Glutamatergic neuron (in vitro differentiated cells): ENCODE measurements at places on chromosomes 16 and 17. TPM values are rescaled to one million over a fixed set of nuclear protein-coding genes. Genes with fewer than 3 reads are reported as not detected.

DNA sequence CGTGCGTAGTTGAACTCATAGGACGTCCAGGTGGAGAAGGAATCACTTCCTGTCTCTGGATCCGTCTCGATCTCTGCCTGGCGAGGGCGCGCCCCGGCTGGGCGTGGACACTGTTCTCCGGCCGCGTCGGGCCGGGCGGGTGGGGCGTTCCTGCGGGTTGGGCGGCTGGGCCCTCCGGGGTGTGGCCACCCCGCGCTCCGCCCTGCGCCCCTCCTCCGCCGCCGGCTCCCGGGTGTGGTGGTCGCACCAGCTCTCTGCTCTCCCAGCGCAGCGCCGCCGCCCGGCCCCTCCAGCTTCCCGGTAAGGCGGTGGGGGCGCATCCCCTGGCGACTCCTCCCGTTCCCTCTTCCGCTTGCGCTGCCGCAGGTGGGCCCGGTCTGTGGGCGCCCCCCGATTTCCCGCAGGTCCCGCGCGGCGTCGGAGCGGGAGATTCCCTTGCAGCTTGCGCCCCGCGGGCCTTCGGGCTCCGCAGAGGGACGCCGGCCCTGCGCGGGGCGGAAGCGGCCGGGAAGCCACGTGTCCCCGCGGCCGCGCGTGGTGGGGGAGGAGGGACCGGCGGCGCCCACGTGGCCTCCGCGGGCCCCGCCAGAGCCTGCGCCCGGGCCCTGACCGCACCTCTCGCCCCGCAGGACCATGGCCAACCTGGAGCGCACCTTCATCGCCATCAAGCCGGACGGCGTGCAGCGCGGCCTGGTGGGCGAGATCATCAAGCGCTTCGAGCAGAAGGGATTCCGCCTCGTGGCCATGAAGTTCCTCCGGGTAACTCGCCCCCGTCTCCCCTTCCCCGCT, at the start of gene NME2:
TSS of gene NME2 (plus strand) at position 214 of the 789 bp plus-strand sequence. CDS start at position 634, 420 bp downstream.
- peak; percentile 94 for DNase-seq
- no peaks in the 10 kb centered on the region for H3K36me3 ChIP-seq
- peak within 1 kb of the TSS; percentile 98 for H3K4me3 ChIP-seq

GRCh38 chr16:50228364-50228868, 37.9 kb upstream of the ADCY7 start:
- no peaks in the 10 kb centered on the region for H3K27me3 ChIP-seq
- peaks cover 4% of the 10 kb centered on the region for H3K4me1 ChIP-seq
- DNase-seq, result no peak
- no peaks in the 10 kb centered on the region for H3K36me3 ChIP-seq

HSD3B7 gene
- total RNA-seq, result 2.0 TPM

HBQ1 gene
- total RNA-seq, result 1.5 TPM

- no peak overlapping the region for H3K27ac ChIP-seq
- peaks cover 7% of the 10 kb centered on the region for H3K36me3 ChIP-seq
- no peak overlapping the region for H3K4me3 ChIP-seq
- no peaks in the 10 kb centered on the region for H3K27me3 ChIP-seq
- no peak for DNase-seq
Measured at GRCh38 chr16:56691885-56692284, 9.6 kb downstream of the MT1X start.

DNA sequence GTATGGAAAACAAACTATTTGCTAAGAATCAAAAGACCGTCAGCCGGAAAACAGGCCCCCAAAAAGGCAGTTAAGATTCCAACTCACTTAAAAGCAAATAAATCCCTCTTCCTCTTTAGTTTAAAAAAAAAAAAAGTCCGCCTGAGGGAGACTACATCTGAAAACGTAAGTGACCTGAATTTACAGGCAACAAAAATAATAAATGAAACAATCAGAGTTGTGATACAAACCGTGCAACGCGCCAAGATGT, 1.1 kb downstream of the KANSL1 start:
- peaks cover 31% of the 10 kb centered on the region for H3K4me1 ChIP-seq
- H3K27me3 ChIP-seq, result peaks cover 12% of the 10 kb centered on the region
- H3K36me3 ChIP-seq, result peaks cover 7% of the 10 kb centered on the region
- H3K27ac ChIP-seq, result peak overlapping the region; percentile 99
- no peak for DNase-seq
- H3K4me3 ChIP-seq, result peak overlapping the region; percentile 98

- DNase-seq, result no peak
- no peak overlapping the region for H3K27ac ChIP-seq
- peaks cover 11% of the 10 kb centered on the region for H3K27me3 ChIP-seq
- peaks cover 24% of the 10 kb centered on the region for H3K4me1 ChIP-seq
- no peaks in the 10 kb centered on the region for H3K36me3 ChIP-seq
Measured at GRCh38 chr17:31699281-31699680, 159.8 kb downstream of the COPRS start.

DNA sequence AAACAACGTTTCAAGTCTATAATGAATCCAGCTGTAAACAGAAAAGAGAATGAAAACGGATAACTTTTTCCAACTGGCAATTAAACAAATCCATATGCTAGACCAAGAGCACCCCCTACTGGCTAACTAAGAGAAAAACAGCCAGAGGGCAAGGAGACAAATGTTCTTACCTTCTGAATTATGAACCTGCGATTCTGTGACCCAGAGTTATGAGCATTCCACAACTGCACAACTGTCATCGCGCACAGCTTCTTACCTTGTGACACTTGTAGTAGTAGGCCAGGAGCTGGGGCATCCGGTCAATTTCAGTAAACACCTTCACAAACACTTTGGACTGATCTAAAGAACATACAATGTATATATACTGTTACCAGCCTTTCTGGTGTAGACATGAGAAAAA, 18.6 kb downstream of the COG7 start:
- no peaks in the 10 kb centered on the region for H3K27me3 ChIP-seq
- no peaks in the 10 kb centered on the region for H3K36me3 ChIP-seq
- no peak overlapping the region for H3K27ac ChIP-seq
- no peak overlapping the region for H3K4me3 ChIP-seq
- no peaks in the 10 kb centered on the region for H3K4me1 ChIP-seq
- DNase-seq, result no peak

TOM1L1 gene
- total RNA-seq, result 6.4 TPM

SEPTIN12 gene
- 0.96 TPM for total RNA-seq

RNF157 gene
- total RNA-seq, result 17.8 TPM

HAP1 gene
- 0.76 TPM for total RNA-seq

FOXF1 gene
- total RNA-seq, result not detected

- H3K4me1 ChIP-seq, result no peaks in the 10 kb centered on the region
- no peaks in the 10 kb centered on the region for H3K36me3 ChIP-seq
- H3K4me3 ChIP-seq, result no peak overlapping the region
- no peak for DNase-seq
Measured at GRCh38 chr16:7653746-7654461, 321.3 kb downstream of the RBFOX1 start.

RPS2 gene
- 1,772 TPM for total RNA-seq

GRCh38 chr17:20171741-20172365, 162.7 kb downstream of the SPECC1 start:
- H3K36me3 ChIP-seq, result no peaks in the 10 kb centered on the region
- H3K4me1 ChIP-seq, result peaks cover 15% of the 10 kb centered on the region
- peaks cover 3% of the 10 kb centered on the region for H3K27me3 ChIP-seq
- no peak for DNase-seq

- no peak for DNase-seq
- H3K4me3 ChIP-seq, result no peak overlapping the region
- H3K4me1 ChIP-seq, result peaks cover 6% of the 10 kb centered on the region
- H3K27me3 ChIP-seq, result no peaks in the 10 kb centered on the region
- no peak overlapping the region for H3K27ac ChIP-seq
Measured at GRCh38 chr17:7056386-7056785, 12.5 kb upstream of the SLC16A11 start.

GRCh38 chr16:15966420-15966819, 17.0 kb downstream of the ABCC1 start:
- H3K4me3 ChIP-seq, result no peak overlapping the region
- H3K4me1 ChIP-seq, result peaks cover 7% of the 10 kb centered on the region
- DNase-seq, result no peak
- peaks cover 5% of the 10 kb centered on the region for H3K27me3 ChIP-seq
- peaks cover 12% of the 10 kb centered on the region for H3K36me3 ChIP-seq

GRCh38 chr16:84625556-84625955, 7.7 kb upstream of the COTL1 start:
- H3K27me3 ChIP-seq, result no peaks in the 10 kb centered on the region
- H3K27ac ChIP-seq, result no peak overlapping the region
- H3K4me1 ChIP-seq, result peaks cover 2% of the 10 kb centered on the region
- no peak overlapping the region for H3K4me3 ChIP-seq

GRCh38 chr16:19662351-19662750, 55.7 kb downstream of the KNOP1 start:
- no peak overlapping the region for H3K27ac ChIP-seq
- H3K4me1 ChIP-seq, result no peaks in the 10 kb centered on the region
- H3K4me3 ChIP-seq, result no peak overlapping the region
- peaks cover 18% of the 10 kb centered on the region for H3K36me3 ChIP-seq

GRCh38 chr17:2062571-2063183, 7.8 kb downstream of the HIC1 start:
- no peak for DNase-seq
- H3K36me3 ChIP-seq, result no peaks in the 10 kb centered on the region
- peaks cover 22% of the 10 kb centered on the region for H3K4me1 ChIP-seq

GRCh38 chr17:76497979-76498875, 3.0 kb downstream of the RHBDF2 start:
- H3K36me3 ChIP-seq, result no peaks in the 10 kb centered on the region
- peak; percentile 88 for DNase-seq
- peaks cover 12% of the 10 kb centered on the region for H3K27me3 ChIP-seq
- peak overlapping the region; percentile 82 for H3K27ac ChIP-seq

DNA sequence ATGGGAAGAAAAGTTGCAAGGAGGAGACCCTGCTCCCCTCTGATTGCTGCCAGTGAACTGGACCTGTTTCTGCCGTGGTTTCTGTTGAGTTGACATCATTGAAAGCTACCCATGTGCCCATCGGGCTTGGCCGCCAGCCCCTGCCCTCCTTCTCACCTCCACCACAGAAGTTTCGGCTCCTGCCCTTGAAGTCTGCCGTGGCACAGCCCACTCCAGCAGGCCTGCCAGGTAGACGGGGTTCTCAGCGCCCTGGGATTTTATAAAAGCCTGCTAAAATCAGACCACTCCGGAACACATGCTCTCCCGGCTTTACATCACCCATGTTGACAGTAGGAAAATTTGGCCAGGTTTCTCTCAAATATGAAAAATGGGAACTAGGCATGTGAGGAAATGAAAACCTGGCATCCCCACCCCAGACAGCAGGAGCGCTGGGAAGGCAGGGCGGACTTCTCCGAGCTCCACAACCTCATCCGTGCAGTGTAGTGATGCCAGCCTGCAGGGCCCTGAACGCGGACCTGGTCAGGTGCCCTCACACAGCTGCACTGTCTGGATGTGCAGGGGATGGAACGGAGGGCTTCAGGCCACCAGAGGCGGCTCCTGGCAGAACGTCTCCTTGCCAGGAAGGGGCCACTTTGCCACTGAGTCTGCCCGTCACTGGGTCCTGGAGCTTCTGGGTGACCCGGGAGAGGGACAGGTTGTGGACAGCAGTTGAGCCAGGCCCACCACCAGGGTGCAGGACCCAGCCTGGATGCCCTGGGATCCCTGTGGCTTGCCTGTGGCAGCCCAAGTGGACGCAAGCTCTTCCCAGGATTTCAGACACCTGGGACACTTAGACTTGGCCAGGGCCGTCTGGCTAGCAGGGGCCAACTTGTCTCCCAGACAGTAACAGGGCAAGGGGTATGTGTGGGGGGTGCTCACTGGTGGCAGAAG, 6.9 kb upstream of the GSE1 start:
- H3K36me3 ChIP-seq, result no peaks in the 10 kb centered on the region
- peak overlapping the region; percentile 74 for H3K4me3 ChIP-seq
- peak overlapping the region; percentile 78 for H3K27ac ChIP-seq
- peaks cover 32% of the 10 kb centered on the region for H3K27me3 ChIP-seq

- peaks cover 3% of the 10 kb centered on the region for H3K4me1 ChIP-seq
- no peak overlapping the region for H3K27ac ChIP-seq
- DNase-seq, result no peak
Measured at GRCh38 chr17:39404542-39405378, 3.3 kb upstream of the FBXL20 start.

TLCD2 gene
- 0.96 TPM for total RNA-seq

DNA sequence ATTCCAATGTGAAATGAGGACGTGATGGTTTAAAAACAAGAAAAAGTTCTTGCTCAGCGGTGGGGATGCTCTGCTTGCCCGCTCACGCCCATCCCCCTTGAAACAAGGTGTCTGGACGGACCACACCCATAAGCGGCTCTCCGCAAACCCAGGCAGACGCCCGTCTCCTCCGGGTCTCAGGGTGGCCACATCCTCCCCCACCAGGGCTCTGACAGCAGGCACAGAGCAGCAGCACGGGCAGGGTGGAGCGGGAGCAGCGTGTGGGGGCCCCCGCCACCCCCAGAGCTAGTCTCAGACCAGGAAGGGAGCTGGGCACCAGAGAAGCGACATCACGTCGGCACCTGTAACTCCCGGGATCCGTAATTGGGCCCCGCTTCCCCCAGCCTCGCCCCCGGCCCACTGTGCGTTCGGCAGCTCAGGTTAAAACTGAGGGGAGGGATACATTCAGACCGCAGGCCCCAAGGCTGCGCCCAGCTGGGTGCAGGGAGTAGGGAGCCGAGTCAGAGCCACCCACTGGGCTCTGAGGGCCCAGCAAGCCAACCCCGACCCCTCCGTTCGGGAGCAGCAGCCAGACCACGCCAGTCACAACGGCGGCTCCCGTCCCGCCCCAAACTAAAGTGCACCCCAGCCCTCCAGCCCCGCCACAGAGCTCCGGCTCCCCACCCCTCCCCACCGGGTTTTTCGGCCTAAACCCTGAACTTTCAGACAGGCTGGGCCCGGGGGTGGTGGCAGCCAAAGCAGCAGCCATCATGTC, 22.0 kb downstream of the CLUH start:
- peaks cover 18% of the 10 kb centered on the region for H3K4me1 ChIP-seq
- peaks cover 18% of the 10 kb centered on the region for H3K27me3 ChIP-seq
- H3K27ac ChIP-seq, result peak overlapping the region; percentile 96
- H3K36me3 ChIP-seq, result no peaks in the 10 kb centered on the region

DNAI2 gene
- total RNA-seq, result not detected

GRCh38 chr16:17412221-17412620, 58.5 kb downstream of the XYLT1 start:
- H3K4me1 ChIP-seq, result peaks cover 15% of the 10 kb centered on the region
- H3K4me3 ChIP-seq, result no peak overlapping the region
- H3K36me3 ChIP-seq, result no peaks in the 10 kb centered on the region
- no peaks in the 10 kb centered on the region for H3K27me3 ChIP-seq
- H3K27ac ChIP-seq, result no peak overlapping the region
